Activated naive CD4-positive, alpha-beta T cell treated with anti-CD3 and anti-CD28 coated beads, Interleukin-2, amount 10 ng/mL, durations not matched to agents 5 hours and 36 hours (primary cell): ENCODE measurements at places on chromosomes 5 and 9. TPM values are rescaled to one million over a fixed set of nuclear protein-coding genes. Genes with fewer than 3 reads are reported as not detected.

TYRP1 gene
- not detected for total RNA-seq

GNAQ gene
- total RNA-seq, result 30.3 TPM

GIN1 gene
- 7.4 TPM for total RNA-seq

FLT4 gene
- total RNA-seq, result 1.3 TPM

STC2 gene
- total RNA-seq, result 23.6 TPM

RASGEF1C gene
- not detected for total RNA-seq

WDR31 gene
- 0.96 TPM for total RNA-seq

FIBCD1 gene
- not detected for total RNA-seq
